NCI-H146 (cell line): ENCODE measurements at places on chromosomes 4 and X.

GRCh38 chr4:43103048-43103447 lies 210.5 kb downstream of the GRXCR1 start:
- no peak for DNase-seq

GRCh38 chrX:48451708-48452107 lies 18.4 kb downstream of the SLC38A5 start:
- no peak for DNase-seq

GRCh38 chr4:26607776-26608175 lies 23.9 kb downstream of the TBC1D19 start:
- no peak for DNase-seq

GRCh38 chr4:176139518-176139917 lies 55.9 kb downstream of the SPATA4 start:
- no peak for DNase-seq

DNA sequence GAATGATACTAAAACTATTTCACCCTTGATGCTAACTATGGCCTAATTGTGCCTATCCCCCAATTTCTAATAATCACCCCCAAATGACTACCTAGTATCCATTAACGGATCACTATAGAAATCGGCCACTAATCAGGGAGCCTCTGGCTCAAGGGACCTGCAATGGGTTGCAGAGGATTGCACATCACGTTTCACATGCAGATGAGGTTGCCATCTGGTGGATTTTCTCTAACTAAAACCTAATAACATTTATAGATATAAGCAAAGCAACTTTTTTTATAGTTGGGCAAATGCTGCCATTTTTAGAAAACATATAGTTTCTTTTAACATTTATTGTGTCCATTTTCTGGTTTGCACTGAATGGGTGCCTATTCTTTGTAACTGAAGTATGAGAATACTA lies 28.3 kb upstream of the ALG13 start:
- peak; percentile 0 for DNase-seq

GRCh38 chrX:68895341-68895755 lies 66.5 kb downstream of the EFNB1 start:
- no peak for DNase-seq

- peak; percentile 78 for DNase-seq
Measured at GRCh38 chrX:103687696-103688201, 1.2 kb upstream of the MORF4L2 start.
